Muscle of leg (tissue), 16 donors: ENCODE measurements at places on chromosomes 6 and 20.

DNA sequence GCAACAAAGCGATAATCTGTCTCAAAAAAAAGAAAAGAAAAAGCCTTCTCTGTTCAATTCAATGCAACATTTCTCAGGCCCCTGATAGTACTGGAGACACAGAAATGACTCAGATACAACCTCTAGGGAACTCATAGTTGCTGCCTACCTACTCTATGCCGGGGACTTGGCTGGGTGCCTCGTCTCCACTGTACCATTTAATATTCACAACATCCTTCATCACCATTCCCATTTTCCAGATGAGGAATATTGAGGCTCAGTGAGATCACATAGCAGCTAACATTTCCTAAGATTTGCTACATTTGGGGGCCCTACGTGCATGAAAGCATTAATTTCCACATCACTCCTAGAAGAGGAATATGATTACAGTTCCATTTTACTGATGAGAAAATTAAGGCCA is 7.5 kb downstream of the NOL4L start:
- no peak for DNase-seq

DNA sequence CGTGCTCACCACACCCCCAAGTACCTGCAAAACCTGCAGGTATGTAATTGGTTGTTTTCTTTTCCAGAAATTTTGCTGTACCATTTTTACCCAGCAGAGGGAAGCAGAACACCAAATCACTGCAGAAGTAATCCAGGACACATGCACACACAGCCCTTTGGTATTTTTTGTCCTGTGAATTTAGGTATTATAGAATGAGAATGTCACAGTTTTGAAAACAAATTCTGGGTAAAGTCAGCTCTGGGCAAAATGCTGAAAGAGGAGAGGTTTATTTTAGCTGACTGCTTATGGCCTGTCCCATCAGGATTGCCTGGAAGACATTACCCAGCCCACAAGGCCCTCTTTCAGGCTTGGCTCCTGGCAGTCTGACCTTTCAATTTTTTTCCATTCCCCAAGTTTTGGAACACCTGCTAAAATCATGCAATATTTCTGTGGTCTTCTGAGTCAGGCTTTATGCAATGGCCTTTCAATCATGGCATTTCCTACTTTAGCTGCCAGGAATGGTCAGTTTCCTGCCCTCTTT is 3.5 kb upstream of the EFHC1 start:
- DNase-seq: peak; percentile 78

GRCh38 chr6:10595731-10596664 is 74.8 kb downstream of the GCNT2 start:
- no peak for DNase-seq

DNA sequence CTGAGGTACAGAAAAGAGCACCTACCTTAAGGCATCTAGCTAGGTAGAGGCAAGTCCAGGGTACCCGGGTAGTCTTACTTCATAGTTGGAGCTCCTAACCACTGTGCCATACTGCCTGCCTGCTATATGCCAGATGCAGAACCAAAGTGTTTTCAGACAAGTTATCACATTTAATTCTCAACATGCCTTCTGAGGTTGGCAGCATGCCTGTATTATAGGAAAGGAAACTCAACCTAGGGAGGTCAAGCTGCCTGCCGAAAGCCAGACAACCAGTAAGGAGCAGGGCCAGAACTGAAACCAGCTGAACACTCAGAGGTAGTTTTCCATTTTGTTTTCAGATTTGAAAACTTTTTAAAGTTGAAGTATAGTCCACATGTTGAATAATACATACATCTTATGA is 5.4 kb downstream of the CTNNBL1 start:
- DNase-seq: no peak

DNA sequence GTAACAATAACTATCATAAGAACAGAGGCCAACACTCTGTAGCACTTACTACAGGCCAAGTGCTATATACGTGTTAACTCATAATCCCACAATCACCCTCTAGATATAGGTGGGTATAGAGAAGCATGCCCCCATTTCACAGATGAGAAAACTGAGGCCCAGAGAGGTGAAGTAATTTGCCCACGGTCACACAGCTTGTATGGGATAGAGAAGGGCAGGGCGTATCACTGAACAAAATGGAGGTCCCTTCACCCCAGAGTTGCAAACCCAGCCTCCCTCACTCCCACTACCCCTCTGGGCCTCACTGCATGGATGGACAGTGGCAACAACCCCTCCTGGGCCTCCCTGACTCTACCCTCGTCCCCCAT is 31.8 kb upstream of the PTGIS start:
- no peak for DNase-seq

DNA sequence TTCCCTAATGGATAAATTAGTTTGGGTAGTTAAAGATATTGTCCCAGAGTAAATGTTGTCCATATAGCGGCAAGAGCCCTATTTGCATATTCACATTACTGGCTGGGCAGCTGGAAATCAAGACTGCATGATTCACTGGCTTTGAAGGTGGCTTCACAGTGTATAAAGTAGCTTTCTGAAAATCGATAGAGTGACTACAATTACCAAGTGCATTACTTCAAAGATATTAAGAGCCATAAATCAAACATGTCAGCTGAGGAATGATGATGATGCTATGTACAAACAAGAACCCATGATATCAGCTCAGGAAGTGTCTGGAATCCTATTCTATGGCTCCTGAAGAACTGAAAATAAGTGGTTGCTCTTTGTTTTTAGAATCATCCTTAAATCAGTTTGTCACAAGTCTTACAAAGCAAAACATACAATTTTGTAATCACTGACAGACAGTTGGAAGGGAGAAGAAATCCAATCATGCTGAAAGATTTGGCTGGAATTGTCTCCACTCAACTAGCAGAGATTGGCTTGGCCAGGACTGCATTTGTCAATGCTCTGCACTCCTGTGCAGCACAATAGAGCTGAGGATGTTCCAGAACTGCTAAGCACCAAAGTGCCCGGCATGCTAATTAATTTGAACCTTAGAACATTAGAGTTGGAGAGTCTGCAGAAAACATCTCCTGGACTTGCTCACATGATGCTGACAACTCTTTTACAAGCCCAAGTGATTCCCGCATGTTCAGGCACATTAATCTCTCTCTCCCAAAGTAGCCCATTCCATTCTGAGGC is 77.9 kb upstream of the B3GAT2 start:
- no peak for DNase-seq

DNA sequence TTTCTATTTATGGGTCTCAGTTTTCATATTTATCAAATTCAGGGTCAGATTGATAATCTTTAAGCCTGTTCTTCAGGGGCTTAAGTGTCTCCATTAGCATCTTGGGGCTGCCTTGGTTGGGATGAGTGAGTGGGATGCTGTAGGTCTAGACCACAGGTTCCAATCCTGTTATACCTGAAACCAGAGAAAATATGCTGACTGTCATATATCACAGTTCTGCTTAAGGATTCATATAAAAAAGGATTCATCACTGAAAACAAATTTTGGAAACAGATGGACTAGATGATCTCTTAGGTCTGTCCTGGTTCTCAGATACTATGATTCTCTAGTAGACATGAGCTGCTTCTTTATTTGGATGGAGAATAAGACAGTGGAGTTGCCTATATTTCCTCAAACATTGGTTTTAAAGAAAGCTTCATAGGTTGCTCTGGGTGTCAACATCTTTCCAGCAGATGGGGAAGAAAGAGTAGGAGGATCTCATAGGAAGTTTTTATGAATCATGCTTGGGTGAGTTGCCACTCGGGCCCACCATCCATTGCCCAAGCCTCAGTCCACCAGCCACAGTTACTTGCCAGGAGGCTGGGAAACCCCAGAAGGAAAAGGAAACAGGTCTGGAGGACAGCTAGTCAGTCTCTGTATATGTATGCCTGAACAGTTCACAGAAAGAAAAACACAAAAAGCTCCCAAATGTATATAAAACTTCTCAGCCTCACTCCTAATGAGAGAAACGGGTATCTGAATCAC is 42.9 kb upstream of the MAP7 start:
- DNase-seq: no peak

GRCh38 chr20:44702776-44703175 is 12.4 kb upstream of the CCN5 start:
- peak; percentile 92 for DNase-seq

DNA sequence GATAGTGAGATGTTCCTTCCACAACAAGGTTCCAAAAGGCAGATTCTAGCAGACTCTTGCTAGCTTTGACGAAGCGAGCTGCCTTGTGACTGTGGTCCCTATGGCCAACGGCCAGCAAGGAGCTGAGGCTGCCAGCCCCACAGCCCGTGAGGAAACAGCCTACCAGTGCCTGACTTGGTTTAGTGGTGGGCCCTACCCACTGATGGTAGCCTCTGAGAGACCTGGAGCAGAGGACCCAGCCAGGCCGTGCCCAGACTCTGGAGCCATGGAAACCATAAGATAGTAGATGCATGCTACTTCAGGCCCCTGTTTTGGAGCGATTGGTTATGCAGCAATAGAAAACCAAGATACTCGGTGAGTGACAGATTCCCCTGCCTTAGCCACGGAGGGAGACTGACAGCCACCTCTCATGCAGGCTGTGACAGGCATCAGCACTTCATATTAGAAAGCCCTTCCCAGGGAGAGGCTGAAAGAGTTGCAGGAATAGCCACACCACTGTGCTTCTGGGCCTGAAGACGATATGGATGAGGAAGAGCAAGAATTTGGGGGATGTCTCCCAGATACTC is 19.2 kb downstream of the PSMG4 start:
- DNase-seq: no peak

- DNase-seq: peak; percentile 92
These were observed 87.7 kb downstream of the PDE7B start for GRCh38 chr6:135939208-135939591.

DNA sequence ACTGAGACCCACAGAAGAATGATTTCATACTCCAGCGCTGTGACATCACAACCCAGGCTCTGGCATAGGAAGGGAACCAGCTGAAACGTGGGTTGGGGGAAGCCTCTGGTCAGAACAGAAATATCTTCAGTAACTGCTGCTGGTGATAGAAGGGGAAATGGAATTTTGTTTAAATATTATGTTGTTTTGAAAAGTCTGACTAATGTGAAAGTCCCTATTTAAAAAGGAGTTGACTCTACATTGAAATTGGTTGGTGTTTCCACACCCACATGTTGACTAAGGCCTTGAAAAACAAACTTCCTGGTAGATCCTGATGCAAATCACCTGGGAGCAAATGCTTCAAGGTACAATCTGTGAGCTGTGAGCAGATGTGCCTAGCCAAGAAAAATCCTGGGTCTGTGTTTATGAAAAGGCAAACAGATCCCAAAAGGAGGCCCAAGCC is 24.5 kb upstream of the TCP11 start:
- DNase-seq: no peak

- no peak for DNase-seq
These were observed 273.8 kb downstream of the GMDS start for GRCh38 chr6:1971612-1972011.

DNA sequence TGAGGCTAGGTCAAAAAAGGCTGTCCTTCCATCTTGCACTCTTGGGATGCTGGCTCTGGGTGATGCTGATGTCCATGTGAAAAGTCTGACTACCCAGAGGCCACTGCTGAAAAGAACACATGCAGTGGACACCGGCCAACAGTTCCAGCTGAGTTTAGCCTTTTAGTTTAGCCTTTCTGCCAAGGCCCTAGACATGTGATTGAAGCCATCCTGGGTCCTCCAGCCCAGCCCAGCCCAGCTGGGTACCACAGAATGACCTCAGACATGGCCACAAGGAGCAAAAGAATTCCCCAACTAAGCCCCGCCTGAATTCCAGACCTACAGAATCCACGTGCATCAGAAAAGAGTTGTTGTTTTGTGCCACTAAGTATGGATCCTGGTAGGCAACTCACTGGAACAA is 17.4 kb downstream of the PIGT start:
- DNase-seq: peak; percentile 73

GRCh38 chr20:2152317-2152716 is 50.7 kb downstream of the STK35 start:
- DNase-seq: no peak

DNA sequence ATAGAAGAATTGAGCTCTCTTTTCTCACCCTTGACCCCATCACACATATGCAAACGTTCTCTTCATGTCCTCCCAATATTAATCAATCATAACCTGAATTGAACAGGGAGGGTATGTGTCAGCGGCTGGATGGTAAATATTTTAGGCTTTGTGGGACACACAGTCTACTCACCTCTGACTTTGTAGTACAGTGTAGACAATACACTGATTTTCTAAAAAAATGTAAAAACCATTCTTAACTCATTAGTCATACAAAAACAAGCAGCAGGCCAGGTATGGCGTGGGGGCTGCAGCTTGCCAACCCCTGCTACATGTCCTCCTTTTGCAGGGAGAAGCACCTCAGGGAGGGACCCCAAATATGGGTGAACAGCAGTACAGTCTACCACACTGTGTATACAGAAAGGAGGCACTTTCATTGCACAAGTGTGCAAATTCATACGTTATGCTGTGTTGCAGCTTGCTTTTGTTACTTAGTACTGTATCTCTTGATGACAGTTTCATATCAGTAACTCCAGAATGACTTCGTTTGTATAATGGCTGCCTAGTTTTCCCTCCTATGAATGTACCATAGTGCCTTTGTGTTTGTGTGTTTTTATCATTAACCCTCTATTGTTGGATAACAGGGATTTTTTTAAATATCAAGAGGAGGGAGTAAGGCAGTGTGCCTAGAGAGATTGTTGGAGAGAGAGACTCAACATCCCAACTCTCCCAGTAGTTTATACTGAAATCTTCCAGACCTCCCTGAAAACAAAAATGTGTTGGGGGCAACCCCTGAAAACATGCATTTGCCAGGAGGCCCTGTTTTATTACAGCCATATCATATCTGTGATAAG is 214.3 kb downstream of the ZMYND8 start:
- no peak for DNase-seq

GRCh38 chr6:166456395-166457156 is 73.8 kb upstream of the MPC1 start:
- DNase-seq: peak; percentile 31

DNA sequence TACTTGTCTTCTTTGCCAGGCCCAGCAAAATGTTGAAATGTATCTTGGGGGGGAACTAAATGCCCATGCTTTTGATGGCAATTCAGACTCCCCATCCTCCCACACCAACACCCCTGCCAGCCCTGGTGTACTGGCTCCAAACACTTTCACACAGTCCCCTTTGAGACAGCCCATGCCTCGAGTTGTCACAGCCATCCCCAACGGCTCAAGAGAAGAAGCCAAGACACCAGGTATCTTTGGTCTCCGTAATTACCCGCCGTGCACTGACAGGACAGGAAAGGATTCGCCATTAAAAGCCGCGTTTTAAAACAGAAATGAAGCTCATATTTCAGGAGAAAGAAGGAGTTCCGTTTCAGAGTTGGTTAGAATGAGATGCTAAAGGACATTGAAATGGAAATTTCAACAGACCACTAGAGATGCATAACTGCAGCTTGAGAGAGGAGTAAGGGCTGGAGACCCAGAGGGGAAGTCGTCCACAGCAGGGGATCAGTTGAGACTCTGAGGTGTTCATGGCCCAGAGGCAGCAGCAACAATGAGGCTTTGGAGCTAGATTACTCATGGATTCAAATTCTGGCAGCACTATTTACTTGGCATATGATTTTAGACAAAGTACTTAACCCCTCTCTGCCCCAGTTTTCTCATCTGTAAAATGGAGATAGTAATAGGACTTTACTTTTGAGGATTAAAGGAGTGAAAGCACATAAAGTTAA is 63.5 kb upstream of the ADGRF1 start:
- no peak for DNase-seq
